Posterior cingulate gyrus (tissue), 11 donors: ENCODE measurements at places on chromosomes 1 and 21.
A peak's percentile ranks its signal among the peaks of the same experiment; 100 is the strongest.

DNA sequence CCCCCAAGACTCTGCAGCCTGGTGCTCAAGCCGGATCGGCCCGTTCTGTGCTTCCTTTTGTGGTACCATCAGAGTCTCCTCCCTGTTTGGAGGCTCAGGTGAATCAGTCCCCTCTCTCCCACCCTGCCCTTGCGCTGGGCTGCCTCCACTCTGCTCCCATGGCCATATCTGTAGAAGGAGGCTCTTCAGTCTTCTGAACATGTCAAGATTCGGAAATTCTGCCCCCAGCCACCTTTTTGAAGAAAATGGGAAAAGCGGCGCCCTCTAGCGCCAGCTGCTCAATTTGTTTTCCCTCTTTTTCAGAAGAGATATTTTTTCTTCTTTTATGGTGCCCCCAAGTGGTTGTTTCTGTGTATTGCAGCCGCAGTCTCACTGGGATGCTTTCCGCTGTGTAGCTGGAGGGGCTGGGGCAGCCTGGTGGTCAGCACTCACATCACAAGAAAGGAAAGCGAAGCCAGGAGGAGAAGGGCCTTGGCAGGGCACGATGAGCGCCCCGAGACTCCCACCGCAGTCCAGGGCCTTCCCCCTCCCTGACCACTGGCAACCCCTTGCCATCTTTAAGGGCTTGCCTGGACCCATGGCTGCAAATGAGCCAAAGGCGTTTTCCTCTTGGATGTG is 58.4 kb upstream of the CACNA1E start:
- peak; percentile 76 for DNase-seq

- no peak for DNase-seq
These were observed 6.2 kb upstream of the TMEM54 start for GRCh38 chr1:32907435-32907834.

DNA sequence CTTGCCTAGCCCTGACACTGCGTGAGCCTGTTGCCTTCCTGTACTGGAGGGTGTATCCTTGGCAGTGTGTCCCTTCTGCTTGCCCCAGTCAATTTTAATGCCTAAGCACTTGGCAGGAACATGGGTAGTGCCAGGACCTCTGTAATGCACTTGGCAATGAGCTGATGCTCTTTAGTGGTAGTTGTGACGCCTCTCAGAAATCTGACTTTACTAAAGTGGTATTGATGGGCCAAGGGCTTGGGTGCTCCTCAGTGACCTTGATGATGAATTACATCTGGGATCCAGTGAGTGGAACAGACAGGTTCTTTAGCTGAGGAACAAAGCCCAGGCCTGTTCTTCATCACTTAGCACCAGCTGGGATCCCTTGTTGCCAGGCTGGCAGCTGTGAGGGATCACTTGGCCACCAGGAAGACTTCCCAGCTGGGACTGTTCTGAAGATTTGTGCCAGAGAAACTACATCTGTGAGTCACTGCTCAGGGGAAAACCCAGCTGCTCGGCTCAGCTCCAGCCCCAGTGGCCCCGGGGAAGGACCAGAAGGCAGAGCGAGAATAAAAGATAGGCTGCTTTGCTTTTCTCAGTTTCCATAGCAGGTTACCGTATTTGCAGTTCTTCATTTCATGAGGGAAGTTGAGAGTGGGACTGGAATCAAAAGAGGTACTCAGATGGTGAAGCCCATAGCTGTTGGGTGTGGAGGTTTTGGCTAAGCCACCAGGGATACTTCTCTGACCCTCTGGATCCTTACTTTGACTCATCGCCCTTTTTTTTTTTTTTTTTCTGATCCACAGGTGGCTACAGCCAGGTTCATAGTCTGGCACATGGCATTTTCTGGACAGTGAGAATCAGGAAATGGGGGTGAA is 28.5 kb upstream of the KCNA2 start:
- DNase-seq = peak; percentile 38

DNA sequence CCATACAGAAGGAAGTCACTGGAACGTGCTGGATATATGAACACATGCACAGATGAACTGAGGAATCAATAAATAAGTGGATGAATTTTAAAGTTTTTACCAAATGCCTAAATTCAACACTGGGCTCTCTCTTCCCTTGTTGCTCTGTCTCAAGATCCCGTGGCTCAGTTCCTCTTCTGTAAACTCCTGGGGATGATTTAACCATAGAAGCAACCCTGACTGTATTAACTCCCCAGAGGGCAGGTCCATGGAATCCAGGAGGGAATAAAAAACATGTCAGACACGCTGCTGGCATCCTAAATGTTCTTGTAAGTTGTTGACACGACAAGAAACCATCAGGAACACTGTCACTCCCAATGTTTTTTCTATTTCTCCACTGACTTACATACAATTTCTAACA is 45.3 kb upstream of the GPR157 start:
- DNase-seq = no peak

- no peak for DNase-seq
These were observed 61.8 kb upstream of the POU2F1 start for GRCh38 chr1:167158813-167159275.
